ENCODE measurements at places on chromosomes 3 and 15.

- DNase-seq: no peak
These were observed 3.5 kb upstream of the FAM81A start for GRCh38 chr15:59434481-59434880.

- peak; percentile 66 for DNase-seq
These were observed 591 bp upstream of the SLC25A20 start for GRCh38 chr3:48899273-48899672.

- no peak for DNase-seq
These were observed 46.0 kb upstream of the VGLL4 start for GRCh38 chr3:11689749-11690148.

GRCh38 chr3:72728958-72729467, 119.2 kb downstream of the SHQ1 start:
- DNase-seq: no peak

GRCh38 chr3:117656391-117656790, 946.8 kb downstream of the TUSC7 start:
- no peak for DNase-seq

GRCh38 chr3:178795349-178795748, 259.1 kb downstream of the KCNMB2 start:
- DNase-seq: no peak

DNA sequence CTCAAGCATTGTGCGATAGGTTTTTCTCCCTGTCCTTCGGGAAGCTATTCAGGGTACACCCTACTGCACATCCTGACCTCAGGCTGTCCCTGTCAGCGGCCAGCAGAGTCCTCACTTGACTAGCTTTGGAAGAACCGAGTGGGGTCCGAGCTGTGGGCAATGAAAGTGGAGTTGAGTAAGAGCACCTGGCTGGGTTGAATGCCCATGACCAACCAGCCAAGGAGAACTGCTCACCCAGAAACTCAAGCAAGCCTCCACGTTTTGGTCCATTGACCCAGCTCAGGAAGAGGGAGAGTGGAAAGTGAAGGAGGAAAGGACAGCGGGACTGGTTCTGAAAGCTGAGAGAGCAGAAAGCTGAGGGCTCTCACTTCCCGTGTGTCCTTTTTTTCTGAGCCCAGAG, 36.0 kb upstream of the HDGFL3 start:
- no peak for DNase-seq

DNA sequence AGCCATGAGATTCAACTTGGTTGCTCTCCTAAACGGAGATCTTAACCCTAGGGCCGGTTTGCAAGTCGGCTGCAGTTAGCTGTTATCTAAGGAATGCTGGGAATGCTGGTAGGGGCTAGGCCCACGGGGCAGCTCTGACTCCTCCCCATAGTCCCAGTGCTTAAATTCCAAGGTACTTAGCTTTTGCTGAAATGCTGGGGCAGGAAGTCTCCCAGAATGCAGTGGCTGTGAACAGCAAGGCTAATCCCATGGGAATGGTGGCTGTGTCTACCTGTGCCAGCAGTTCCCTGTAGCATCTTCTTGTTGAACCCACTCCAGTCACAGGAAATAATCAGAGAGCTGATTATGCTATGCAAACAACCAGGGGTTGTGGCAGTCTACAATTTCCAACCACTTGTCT, 102.5 kb upstream of the TJP1 start:
- DNase-seq: no peak

GRCh38 chr15:50953302-50953701, 44.8 kb downstream of the AP4E1 start:
- no peak for DNase-seq

DNA sequence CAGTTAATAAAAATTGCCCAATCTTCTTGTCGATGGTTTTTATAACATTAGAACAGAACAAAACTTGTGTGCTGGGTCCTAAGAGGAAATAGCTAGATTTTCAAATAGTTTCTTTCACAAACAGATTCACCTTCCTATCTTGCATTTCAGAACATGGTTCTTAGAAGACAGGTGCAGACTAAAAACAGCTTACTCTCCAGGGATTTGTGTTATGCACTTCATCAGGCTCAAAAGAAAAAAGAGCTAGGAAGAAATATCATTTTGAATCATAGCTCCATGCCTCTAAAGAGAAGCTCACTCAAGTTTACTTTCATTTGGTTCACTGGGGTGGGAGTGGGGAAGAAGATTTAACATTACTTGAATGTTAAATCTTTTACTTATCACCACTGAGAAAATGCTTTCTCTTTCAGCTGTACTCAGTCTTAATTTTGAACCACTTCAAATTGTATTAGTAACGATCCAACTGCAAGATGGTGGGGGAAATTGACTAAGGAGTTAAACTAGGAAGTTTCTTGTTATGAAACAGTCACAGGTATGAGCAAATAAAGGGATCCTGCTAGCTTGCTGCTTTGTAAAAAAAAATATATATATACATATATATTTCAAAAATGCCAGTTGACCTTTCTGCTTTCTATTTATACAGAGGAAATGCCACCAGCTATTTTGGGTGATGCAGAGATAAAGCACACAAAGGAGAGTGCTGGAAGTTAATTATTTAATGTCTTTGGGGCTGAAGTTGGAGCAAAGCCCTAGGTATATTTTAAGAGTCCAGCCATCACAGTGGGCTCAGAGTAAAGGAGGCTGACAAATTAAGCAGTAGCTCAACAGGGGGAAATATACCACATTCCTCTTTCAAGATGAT, 28.3 kb upstream of the NUDT16 start:
- no peak for DNase-seq

- no peak for DNase-seq
These were observed 83.6 kb downstream of the SMAD6 start for GRCh38 chr15:66785637-66786036.

DNA sequence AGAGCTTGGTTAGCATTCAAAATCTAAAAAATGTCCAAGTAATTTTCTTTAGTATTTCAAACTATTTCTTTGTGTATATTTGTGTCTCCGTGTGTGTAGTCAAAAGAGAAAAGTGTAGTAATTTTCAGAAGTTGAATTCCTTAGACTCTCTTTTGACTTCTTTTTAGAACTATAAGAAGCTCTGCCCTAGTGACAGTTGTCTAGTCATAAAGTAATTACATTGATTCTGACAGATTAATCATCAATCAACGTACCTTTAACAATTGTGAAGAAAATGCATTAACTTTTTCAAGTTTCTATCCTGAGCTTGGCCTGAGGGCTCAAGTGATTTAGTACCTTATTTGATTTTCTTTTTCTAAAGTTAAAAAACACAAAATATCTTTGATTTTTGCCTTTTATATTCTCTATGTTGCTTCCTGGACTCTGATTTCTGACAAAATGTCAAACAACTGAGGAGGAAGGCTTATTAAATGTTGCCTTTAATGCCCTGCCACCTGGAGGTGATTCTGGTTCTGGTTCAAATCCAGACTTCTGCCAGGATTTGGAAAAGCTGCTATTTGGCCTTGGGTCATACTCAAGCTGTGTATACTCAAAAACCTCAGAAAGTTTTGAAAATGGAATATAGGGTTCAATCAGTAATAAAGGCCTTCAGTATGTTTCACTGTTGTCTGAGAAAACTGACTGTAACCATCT, 653.6 kb downstream of the NSUN3 start:
- no peak for DNase-seq

- no peak for DNase-seq
These were observed 107.4 kb downstream of the GLDN start for GRCh38 chr15:51448622-51449399.

DNA sequence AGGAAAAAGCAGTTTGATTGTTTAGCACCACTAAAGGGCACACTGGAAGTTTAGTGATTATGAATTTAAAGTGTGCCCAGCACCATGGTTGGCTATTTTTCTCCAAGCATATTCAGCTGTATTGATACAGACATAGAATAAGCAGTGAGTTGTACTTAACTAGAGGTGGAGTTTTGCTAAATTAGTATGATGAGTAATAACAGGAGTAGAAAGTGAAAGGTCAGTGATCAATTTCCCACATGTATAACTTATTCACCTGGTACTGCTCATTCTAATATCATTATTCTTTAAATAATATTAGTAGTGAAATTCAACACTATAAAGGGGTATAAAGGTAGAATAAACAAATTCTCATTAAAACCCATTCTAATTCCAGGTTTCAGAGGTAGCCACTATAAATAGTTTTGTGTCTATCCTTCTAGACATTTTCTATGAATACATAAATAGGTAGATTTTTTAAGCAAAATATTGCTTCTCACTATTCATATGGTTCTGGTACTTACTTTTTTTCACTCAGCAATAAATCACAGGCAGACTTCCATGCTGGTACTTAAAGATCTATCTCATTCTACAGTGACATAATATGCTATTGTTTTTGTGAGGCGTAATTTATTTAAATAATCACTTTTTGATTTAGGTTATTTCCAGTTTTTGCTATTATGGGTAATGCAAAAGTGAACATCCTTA, 732.9 kb downstream of the VGLL3 start:
- DNase-seq: no peak

DNA sequence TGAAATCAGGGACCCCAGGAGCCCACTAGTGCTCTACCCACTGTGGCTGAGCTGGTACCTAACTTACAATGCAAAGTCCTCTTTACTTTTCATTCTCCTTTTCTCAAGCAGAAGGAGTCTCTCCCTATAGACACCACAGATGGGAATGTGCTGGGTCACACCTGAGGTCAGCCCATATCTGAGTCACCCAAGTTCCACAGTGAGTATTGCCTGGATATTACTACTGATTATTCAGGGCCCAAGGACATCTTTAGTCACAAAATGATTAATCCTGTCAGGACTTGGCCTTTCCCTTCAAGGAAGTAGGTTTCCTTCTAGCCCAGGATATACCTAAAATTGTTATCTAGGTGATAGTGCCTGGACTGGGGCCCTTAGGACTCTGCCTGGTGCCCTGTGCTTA, 1305.2 kb downstream of the SI start:
- no peak for DNase-seq

GRCh38 chr15:40843261-40843884, 475 bp upstream of the SPINT1 start:
- DNase-seq: no peak

DNA sequence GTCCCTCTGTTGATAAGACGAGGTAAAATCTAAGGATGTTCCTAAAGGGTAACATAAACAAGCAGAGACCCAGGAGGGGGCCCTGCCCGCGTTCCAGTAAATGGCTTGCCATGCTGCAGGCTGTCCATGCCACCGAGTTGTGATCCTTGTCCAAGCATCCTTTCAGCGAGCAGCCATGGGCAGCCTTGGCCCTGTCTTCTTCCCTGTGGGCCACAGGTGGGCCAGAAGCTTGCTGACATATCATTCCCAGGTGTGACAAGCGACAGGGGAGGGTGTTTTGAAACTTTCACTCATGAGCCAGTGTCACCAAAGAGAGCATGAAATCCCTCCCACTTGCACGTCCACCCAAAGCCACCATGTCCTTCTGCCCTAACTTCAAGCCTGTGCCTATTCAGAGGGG, 53.7 kb downstream of the PCSK6 start:
- no peak for DNase-seq

DNA sequence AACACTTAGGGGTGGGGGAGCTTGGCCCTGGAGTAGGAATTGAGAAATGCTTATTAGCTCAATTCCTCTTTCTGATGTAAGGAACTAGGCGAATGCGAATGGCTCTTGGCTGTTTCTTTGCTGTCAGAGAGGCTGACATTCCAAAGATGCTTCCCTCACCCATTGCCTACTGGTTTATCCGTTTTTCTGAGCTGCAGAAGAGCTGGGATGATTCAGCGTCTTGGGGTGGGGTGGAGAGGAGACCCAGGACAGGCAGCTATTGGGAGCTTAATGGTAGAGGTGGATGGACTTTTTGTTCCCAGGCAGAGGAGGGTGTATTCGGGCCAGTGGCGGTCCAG, 9.8 kb downstream of the PLEKHO2 start:
- no peak for DNase-seq
